ENCODE measurements at places on chromosomes 5 and 9. TPM values are rescaled to one million over a fixed set of nuclear protein-coding genes. Genes with fewer than 3 reads are reported as not detected.

The CCL28 gene
- total RNA-seq = 0.74 TPM

- H3K36me3 ChIP-seq = no peaks in the 10 kb centered on the region
- DNase-seq = no peak
- no peaks in the 10 kb centered on the region for H3K4me1 ChIP-seq
- H3K27ac ChIP-seq = no peak overlapping the region
These were observed 321.4 kb downstream of the NPR3 start for GRCh38 chr5:33032271-33033070.

- H3K36me3 ChIP-seq = no peaks in the 10 kb centered on the region
- peak overlapping the region; percentile 85 for H3K27ac ChIP-seq
- no peak for DNase-seq
- H3K27me3 ChIP-seq = no peaks in the 10 kb centered on the region
These were observed 679 bp downstream of the DOLK start for GRCh38 chr9:128946571-128947276.

DNA sequence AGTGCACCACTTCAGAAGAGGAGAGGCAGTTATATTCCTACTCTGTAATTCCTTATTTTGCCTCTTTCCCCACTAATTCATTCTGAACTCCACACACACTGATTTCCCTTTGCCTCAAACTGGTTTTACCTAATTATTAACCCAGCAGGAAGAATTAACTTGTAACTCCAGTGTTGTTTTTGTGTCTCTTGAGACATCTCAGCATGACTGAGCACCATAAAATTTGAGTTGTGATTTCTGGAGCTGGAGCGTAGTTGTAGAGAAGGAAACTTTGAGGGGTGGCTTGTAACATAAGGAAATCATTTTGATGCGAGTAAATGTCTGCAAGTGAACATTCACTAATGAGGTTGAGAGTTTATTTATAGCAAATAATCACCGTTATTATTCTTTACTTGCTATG, 265.2 kb downstream of the TMEM38B start:
- H3K27me3 ChIP-seq = no peaks in the 10 kb centered on the region
- no peak overlapping the region for H3K27ac ChIP-seq
- H3K36me3 ChIP-seq = no peaks in the 10 kb centered on the region
- DNase-seq = no peak
- H3K4me3 ChIP-seq = no peak overlapping the region

- H3K27me3 ChIP-seq = no peaks in the 10 kb centered on the region
- no peak overlapping the region for H3K4me3 ChIP-seq
- no peaks in the 10 kb centered on the region for H3K4me1 ChIP-seq
- H3K27ac ChIP-seq = no peak overlapping the region
These were observed 84.0 kb downstream of the RAB3C start for GRCh38 chr5:58666598-58667581.

The PGM5 gene
- total RNA-seq = 102 TPM

- peak overlapping the region; percentile 66 for H3K4me3 ChIP-seq
- H3K36me3 ChIP-seq = no peaks in the 10 kb centered on the region
- peak; percentile 83 for DNase-seq
- H3K27ac ChIP-seq = peak overlapping the region; percentile 83
- H3K27me3 ChIP-seq = no peaks in the 10 kb centered on the region
- H3K4me1 ChIP-seq = peaks cover 26% of the 10 kb centered on the region
These were observed 1.3 kb upstream of the LPCAT1 start for GRCh38 chr5:1524799-1525623.

DNA sequence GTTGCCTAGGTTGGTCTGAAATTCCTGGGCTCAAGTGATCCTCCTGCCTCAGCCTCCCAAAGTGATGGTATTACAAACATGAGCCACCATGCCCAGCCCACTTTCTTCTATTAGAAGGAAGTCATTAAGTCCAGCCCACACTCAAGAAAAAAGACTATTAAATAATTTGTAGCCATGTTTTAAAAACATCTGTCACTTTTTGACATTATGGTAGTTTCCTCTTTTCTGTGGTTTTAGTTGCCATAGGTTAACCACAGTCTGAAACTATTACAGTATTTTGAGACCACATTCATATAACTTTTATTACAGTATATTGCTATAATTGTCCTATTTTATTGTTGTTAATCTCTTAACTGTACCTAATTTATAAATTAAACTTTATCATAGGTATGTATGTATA, 31.9 kb upstream of the C5orf24 start:
- H3K4me1 ChIP-seq = no peaks in the 10 kb centered on the region
- DNase-seq = no peak
- no peak overlapping the region for H3K27ac ChIP-seq
- no peak overlapping the region for H3K4me3 ChIP-seq

GRCh38 chr5:143652108-143652700, 159.8 kb upstream of the HMHB1 start:
- H3K36me3 ChIP-seq = no peaks in the 10 kb centered on the region
- no peak for DNase-seq
- H3K27ac ChIP-seq = no peak overlapping the region
- H3K4me3 ChIP-seq = no peak overlapping the region
- H3K4me1 ChIP-seq = peaks cover 11% of the 10 kb centered on the region

The RAI14 gene
- 30.7 TPM for total RNA-seq

DNA sequence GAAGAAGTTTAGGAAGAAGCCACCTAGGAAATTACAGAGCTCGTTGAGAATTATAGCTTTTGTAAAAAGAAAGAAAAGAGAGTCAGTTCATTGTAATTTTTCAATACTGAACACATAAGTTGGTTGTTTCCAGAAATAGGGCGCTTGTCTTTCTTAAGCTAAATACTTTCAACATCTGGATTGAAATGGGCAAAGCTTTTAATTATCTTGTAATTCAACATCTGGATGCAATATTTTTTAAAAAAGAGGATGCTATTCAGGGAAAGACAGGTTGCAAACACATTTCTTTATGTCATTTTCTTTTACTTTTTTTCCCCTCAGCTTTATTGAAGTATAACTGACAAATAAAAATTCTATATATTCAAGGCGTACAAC, 100.7 kb upstream of the TRPC7 start:
- no peaks in the 10 kb centered on the region for H3K36me3 ChIP-seq
- no peaks in the 10 kb centered on the region for H3K27me3 ChIP-seq
- DNase-seq = no peak
- no peak overlapping the region for H3K4me3 ChIP-seq
- no peaks in the 10 kb centered on the region for H3K4me1 ChIP-seq

- H3K4me3 ChIP-seq = peak overlapping the region; percentile 87
- DNase-seq = no peak
- H3K27me3 ChIP-seq = no peaks in the 10 kb centered on the region
- H3K4me1 ChIP-seq = peaks cover 42% of the 10 kb centered on the region
- H3K27ac ChIP-seq = peak overlapping the region; percentile 96
- peaks cover 22% of the 10 kb centered on the region for H3K36me3 ChIP-seq
These were observed 969 bp downstream of the CLK4 start for GRCh38 chr5:178625679-178626483.

- no peaks in the 10 kb centered on the region for H3K27me3 ChIP-seq
- DNase-seq = no peak
- no peak overlapping the region for H3K4me3 ChIP-seq
- no peaks in the 10 kb centered on the region for H3K4me1 ChIP-seq
- H3K36me3 ChIP-seq = no peaks in the 10 kb centered on the region
These were observed 35.0 kb downstream of the ADAMTS6 start for GRCh38 chr5:65446682-65447081.

The BRINP1 gene
- 0.49 TPM for total RNA-seq

- no peaks in the 10 kb centered on the region for H3K27me3 ChIP-seq
- H3K36me3 ChIP-seq = no peaks in the 10 kb centered on the region
- H3K4me1 ChIP-seq = no peaks in the 10 kb centered on the region
- H3K4me3 ChIP-seq = no peak overlapping the region
- H3K27ac ChIP-seq = no peak overlapping the region
- no peak for DNase-seq
These were observed 177.9 kb downstream of the C9orf152 start for GRCh38 chr9:110029956-110030480.

The MEGF10 gene
- total RNA-seq = 0.74 TPM

GRCh38 chr5:112869948-112870347, 8.9 kb downstream of the SRP19 start:
- no peak overlapping the region for H3K4me3 ChIP-seq
- no peaks in the 10 kb centered on the region for H3K4me1 ChIP-seq
- H3K27ac ChIP-seq = no peak overlapping the region
- no peaks in the 10 kb centered on the region for H3K36me3 ChIP-seq
- no peaks in the 10 kb centered on the region for H3K27me3 ChIP-seq

The GALT gene
- 52.5 TPM for total RNA-seq

The SPATA31A3 gene
- total RNA-seq = not detected

The SURF2 gene
- 19.9 TPM for total RNA-seq

DNA sequence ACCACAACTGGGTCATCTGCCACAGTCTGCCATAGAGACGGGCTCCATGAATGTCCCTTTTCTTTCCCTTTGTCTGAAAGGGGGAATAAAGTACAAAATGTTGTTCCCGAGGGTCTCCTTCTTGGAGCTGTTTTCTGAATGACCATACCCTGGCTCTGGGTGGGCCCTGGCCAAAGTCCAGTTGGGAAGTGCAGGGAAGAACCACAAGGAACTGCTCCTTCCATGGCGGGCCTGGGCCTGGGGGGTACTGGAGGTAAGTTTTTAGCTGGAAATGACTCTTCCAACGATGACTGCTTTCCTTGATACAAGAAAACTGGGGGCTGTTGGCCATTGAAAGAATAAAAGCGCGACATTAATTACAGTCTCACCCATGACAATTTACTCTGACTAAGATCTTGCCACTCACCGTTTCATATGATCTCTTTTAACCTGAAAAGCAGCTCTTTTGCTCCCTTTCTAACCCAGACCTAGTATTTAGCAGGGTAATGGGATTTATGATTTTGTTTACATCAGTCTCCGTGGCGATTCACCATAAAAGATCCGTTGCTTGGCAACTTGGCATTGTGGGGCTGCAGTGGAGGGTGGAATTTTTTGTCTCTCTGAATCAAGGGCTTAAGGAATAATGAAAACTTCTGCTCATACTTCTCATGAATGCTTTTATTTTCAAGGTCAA, 89.2 kb upstream of the PTCH1 start:
- H3K4me3 ChIP-seq = no peak overlapping the region
- H3K27ac ChIP-seq = no peak overlapping the region
- no peak for DNase-seq
- H3K27me3 ChIP-seq = no peaks in the 10 kb centered on the region
- no peaks in the 10 kb centered on the region for H3K36me3 ChIP-seq

DNA sequence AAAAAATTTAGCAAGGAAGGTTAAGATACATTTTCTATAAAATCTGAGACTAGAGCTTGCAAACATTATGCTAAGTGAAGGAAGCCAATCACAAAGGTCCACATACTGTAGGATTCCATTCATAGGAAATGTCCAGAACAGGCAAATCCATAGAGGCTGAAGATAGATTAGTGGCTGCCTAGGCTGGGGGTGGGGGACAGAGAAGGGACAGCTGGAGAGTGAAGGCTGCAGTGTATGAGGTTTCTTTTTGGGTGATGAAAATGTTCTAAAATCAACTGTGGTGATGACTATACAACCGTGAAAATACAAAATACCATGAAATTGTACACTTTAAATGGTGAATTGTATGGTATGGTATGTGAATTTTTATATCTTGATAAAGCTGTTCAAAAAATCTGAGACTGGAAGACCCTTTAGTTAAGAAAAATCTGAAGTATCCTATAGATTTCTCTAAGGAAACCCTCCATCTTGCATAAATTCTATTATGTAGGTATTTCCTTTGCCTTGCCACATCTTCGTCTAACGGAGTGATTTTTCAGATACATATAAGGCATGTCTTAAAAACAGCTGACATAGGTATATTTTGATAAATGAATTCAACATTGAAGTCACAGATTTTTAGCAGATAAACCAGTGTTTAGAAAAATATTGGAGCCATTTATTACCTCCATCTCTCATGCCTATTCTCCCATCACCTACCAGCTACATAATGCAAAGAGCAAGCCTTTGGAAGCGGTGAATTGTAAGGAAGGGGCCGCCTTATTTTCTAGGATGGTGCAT, 121.1 kb downstream of the LMNB1 start:
- DNase-seq = no peak
- no peak overlapping the region for H3K4me3 ChIP-seq
- H3K27ac ChIP-seq = no peak overlapping the region
- no peaks in the 10 kb centered on the region for H3K27me3 ChIP-seq

- H3K36me3 ChIP-seq = no peaks in the 10 kb centered on the region
- H3K4me3 ChIP-seq = no peak overlapping the region
- peaks cover 23% of the 10 kb centered on the region for H3K4me1 ChIP-seq
- no peaks in the 10 kb centered on the region for H3K27me3 ChIP-seq
These were observed 114.5 kb downstream of the UGCG start for GRCh38 chr9:112011051-112011620.

GRCh38 chr5:82309091-82309531, 31.0 kb upstream of the RPS23 start:
- H3K27me3 ChIP-seq = no peaks in the 10 kb centered on the region
- no peaks in the 10 kb centered on the region for H3K36me3 ChIP-seq

DNA sequence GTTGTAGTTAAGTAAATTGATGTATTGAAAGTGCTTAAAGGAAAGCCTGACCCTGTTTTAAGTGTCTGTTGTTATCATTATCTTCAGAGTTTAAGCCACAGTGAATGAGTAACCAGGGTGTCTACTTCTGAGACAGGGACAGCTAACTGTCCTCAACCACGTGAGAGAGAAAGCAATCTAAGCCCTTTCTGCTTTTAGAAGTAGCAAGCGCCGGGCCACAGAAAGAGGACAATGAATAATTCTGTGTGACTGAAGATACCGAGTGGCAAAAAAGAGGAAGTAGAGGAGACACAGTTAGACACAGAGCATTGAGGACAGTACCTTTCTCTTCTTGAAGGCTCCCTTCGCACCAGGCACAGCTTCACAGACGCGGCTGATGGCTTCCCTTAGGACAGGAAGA, 86.3 kb downstream of the S1PR3 start:
- no peaks in the 10 kb centered on the region for H3K36me3 ChIP-seq
- no peaks in the 10 kb centered on the region for H3K27me3 ChIP-seq
- DNase-seq = peak; percentile 76
- H3K4me1 ChIP-seq = peaks cover 16% of the 10 kb centered on the region
- peak overlapping the region; percentile 61 for H3K27ac ChIP-seq

- no peak overlapping the region for H3K4me3 ChIP-seq
- H3K36me3 ChIP-seq = no peaks in the 10 kb centered on the region
- peaks cover 9% of the 10 kb centered on the region for H3K4me1 ChIP-seq
- H3K27me3 ChIP-seq = no peaks in the 10 kb centered on the region
These were observed 78.9 kb downstream of the PLAC8L1 start for GRCh38 chr5:146026307-146027010.

GRCh38 chr9:96621618-96622017, 2.0 kb upstream of the CDC14B start:
- H3K4me3 ChIP-seq = no peak overlapping the region
- no peaks in the 10 kb centered on the region for H3K27me3 ChIP-seq
- peaks cover 17% of the 10 kb centered on the region for H3K4me1 ChIP-seq
- H3K27ac ChIP-seq = no peak overlapping the region
- no peak for DNase-seq
- no peaks in the 10 kb centered on the region for H3K36me3 ChIP-seq

The GRIA1 gene
- not detected for total RNA-seq

GRCh38 chr5:39816866-39817265, 392.1 kb upstream of the DAB2 start:
- H3K27me3 ChIP-seq = no peaks in the 10 kb centered on the region
- H3K4me1 ChIP-seq = no peaks in the 10 kb centered on the region
- DNase-seq = no peak
- H3K4me3 ChIP-seq = no peak overlapping the region
- no peak overlapping the region for H3K27ac ChIP-seq
- H3K36me3 ChIP-seq = no peaks in the 10 kb centered on the region

The PPIP5K2 gene
- 24.6 TPM for total RNA-seq

Data from vagina (tissue), 2 donors.